ENCODE measurements at places on chromosomes 7 and 10. TPM values are rescaled to one million over a fixed set of nuclear protein-coding genes. Genes with fewer than 3 reads are reported as not detected.
A peak's percentile ranks its signal among the peaks of the same experiment; 100 is the strongest.

DNA sequence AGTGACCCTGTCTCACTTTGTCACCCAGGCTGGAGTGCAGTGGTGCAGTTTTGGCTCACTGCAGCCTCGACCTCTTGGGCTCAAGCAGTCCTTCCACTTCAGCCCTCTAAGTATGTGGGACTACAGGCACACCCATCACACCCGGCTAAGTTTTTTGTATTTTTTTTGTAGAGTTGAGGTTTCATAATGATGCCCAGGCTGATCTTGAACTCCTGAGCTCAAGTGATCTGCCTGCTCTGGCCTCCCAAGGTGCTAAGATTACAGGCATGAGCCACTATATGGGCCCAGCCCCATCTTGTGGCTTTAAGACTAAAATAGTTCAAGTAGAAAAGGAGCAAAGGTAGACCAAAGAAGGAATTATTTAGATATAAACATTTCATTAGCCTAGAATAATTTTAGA, 65.5 kb downstream of the MLLT10 start:
- DNase-seq = no peak

GRCh38 chr10:26269754-26270153, 53.2 kb downstream of the GAD2 start:
- DNase-seq = peak; percentile 67

Gene ASAH2
- 4.4 TPM for total RNA-seq

DNA sequence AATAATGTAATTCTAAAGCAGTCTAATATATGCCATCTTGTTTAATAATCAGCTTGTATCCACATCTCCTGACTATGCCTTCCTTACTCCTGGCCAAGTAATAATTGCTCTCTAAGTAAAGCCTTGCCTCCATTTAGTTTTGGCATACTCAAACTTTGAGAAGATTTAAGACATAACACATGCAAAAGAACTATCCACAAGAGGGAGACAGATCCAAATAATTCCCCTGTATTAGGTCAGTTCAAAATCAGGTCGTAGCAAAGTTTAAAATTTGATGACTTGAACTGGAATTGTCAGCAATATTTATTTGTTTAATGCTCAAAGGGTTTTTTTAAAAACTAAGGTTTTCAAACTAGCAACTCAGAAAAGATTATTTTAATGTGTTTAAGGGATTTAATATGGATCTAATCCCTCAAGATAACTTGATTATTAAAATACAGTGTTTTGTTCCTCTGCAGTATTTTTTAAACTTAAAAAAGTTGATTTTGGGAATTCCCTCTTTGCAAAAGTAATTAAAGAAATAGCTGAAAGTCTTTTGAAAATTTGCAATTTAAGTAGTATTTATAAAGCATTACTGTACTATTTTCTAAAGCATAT, 95.3 kb downstream of the HDAC9 start:
- DNase-seq = no peak

DNA sequence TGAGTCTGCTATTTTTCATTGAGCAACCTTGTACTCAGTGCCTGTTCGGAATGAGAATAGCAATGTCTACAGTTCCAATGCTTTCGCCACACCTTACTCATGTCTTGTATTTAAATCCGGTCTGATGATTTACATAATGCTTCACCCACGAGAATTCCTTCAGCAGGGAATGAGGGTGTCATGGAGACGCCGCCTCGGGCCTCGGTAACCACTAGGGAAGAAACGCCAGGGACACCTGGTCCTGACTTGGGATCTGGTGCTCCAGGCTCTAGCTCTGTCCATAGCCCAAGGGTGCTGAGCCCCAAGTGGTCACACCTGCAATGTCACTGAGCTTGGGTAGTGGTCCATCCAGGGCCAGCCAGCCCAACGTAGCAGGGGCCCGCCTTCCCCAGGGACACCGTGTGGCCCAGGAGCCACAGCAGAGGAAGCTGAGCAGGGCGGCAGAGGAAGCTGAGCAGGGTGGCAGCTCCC, 37.4 kb downstream of the PRKAG2 start:
- no peak for DNase-seq

Gene NACAD
- total RNA-seq = 1.7 TPM

DNA sequence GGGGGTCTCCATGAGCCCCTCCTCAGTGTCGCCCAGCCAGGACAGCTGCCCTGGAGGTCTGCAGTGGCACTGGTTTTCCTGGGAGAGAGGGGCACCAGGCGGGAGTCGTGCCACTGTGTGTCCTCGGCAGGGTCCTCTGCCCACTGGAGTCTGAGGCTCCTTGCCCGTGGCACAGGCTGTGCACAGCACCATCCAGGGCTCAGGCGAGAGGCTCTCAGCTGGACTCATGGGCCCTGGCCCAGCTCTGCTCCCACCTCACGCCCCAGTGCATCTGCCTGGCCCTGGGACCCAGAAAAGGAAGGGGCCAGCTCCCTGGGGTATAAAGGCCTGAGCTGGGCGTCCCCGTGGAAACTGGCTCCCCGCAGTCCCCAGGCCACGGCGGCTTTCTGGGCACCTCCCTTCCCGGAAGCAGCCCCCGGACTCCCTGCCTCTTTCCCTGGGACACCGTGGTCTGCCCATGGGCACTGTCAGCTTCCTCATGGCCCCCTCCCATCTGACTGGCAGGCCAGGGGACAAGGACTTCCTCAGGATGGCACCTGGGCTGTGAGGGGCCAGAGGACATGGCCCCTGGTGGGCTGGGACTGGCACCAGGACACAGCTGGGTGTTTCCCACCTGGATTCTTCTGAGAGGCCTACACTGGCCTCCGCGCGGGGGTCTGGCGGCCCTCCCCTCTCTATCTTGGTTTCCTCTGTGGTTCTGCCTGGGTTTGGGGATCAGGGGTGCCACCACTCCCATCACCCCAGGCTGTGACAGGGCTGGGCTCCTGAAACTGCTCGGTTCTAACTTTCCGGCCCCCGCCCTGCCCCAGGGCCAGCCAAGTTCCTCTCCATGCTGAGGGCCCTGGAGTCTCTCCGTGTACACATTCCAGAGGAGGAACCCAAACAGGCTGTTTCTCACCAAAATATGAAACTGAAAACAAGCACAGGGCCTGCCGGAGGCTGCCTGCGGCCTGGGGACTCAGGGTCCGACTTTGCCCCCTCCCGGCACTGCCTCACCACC, 5.5 kb downstream of the FOXL3 start:
- DNase-seq = peak; percentile 41

Gene ATG9B
- total RNA-seq = 1.7 TPM

Gene NPFFR1
- total RNA-seq = not detected

GRCh38 chr10:9792181-9792580, 1225.5 kb upstream of the CELF2 start:
- DNase-seq = no peak

Gene ZNF117
- 1.7 TPM for total RNA-seq

DNA sequence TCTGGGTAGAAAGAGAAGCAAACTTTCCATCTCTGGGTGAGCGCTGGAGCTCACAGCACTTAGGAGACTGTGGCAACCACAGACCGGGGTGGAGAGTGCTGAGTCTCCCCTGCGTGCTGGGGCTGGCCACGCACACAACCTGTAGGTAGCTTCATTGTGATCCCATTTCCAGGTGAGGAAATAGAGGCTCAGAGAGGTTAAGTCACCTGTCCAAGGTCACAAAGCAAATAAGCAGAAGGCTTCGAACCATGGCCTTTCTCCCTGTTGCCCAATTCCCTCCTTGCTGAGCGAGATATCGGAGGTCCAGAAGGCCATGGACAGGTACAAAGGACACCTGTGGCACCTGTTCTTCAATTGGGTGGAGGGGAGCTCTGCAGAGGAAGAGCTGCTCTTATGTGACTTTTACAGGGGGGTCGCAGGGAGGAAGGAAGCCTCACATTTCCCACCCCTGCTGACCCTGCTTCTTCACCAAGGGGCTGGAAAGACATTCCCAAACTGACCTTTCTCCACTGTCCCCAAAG, 39.4 kb downstream of the ZCCHC24 start:
- no peak for DNase-seq

Gene C10orf105
- 0.18 TPM for total RNA-seq

DNA sequence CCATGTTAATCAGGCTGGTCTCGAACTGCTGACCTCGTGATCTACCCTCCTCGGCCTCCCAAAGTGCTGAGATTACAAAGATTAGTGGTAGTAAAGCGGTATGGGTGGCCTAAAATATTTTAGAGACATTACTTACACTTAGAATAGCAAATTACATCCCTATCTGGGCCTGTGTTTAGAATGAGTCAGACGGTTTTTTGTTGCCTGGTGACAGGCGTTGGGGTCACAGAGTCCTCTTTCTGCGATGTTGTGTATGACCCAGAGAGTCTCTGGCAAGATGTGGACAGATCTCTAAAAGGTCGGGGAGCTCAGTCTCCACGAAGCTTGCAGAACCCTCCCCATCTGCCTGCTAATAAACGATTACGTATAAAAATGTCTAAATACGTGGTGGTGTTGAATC, 39.6 kb upstream of the PRKCQ start:
- no peak for DNase-seq

GRCh38 chr10:48497780-48498770, 106.8 kb downstream of the ARHGAP22 start:
- no peak for DNase-seq

GRCh38 chr10:92873029-92873428, 24.7 kb downstream of the EXOC6 start:
- no peak for DNase-seq

GRCh38 chr7:84245835-84246234, 51.2 kb upstream of the SEMA3A start:
- DNase-seq = no peak

Gene TLX1
- total RNA-seq = 0.11 TPM

DNA sequence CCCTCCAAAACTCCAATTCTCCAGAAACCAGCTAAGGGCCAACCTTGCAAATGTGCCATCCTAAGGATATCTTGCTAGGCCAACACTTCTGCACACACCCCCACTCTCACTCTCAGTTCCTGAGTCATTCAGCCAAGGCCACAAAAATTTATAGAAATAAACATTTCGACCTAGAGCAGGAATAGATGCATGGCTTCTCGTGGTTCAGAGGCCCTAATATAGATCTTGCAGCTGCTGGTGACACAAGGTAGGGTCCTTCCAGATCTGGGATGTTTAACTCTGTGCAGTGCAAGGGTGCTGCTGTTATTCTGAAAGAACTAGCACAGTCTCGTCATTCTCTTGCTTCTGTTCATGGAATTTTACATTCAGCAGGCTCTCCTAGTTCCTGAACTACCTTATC, 369.3 kb downstream of the CALN1 start:
- no peak for DNase-seq

Gene TRPV5
- total RNA-seq = not detected

DNA sequence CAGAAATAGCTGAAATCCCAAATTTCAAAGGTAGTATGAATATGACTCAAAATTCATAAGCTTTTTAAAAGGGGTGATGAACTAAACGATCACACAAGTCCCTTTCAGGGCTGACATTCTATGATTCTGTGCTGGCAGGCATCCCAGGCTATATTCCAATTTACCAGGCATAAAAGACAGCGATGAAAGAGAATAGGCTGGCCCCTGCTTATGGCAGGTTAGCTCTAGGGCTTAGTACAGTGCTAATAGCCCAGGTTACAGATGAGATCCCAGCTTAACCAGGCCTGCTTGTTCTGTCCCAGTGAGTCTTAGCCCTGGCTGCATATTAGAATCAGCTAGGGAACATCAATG, 56.4 kb downstream of the CDHR3 start:
- no peak for DNase-seq

Gene CALN1
- 3.2 TPM for total RNA-seq

Gene AGAP5
- 6.0 TPM for total RNA-seq

DNA sequence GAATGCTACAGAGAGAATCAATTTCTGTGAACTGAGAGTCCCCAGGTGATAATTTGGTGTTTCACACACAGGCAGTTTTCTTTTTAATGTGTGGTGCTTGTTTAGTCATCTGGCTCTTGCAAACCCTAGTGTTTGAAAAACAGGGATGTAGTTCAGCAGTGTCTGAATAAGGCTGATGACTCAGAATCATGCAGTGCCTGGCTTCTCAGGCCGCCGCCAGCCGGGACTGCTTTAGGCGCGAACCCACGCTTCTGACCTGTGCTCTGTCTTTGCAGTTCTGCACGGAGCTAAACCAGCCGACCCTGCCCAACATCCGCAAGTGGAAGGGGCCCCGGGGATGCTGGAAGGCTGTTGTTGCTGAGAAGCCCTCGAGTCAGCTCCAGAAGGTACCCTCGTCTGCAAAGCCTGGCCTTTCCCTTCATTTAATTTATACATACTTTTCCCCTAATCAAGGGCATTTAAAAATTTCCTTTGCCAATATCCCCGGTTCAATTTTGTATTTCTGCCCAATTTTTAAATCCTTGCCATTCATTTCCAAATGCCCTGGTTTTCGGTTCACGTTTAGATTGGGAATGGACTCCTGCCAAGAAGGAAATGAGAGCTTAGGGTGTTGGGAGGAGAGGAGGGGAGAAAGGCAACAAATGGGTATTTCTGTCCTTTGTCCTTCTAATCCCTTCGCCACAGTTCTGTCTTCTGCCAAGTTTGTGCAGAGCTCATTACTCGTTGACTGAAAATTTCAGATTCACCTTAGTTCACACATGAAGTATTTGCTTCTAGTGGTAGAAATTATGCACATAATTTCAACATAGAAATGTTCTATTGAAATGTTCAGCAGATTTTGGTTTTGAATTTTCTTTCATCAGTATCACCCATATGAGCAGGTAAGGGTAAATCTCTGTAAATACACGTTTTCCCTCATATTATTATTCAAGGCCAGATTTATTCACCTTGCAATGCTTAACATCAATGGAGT, 108.5 kb upstream of the ANLN start:
- peak; percentile 74 for DNase-seq

DNA sequence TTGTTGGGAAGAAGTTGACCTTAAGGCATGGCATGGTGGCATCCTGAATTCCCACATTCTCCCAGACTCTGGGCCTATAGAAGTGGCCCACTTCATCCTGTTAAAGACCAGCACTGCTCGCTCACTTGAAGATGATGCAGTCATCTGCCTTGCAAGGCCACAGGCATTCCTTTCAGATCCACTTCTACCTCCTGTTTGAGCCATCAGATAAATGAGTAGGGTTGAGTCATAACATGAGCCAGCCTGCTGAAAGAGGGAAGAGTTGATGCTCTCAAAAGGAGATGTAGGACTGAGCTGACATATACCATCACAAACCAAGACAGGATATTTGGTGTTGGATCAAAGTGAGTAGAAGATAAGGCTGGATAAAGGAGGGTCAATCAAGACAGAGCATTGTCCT, 1.5 kb upstream of the EBLN1 start:
- no peak for DNase-seq

Gene PIK3AP1
- total RNA-seq = 1.2 TPM

GRCh38 chr7:111560773-111561653, 1.3 kb downstream of the IMMP2L start:
- DNase-seq = no peak

- DNase-seq = peak; percentile 93
These were observed 435.8 kb upstream of the MGMT start for GRCh38 chr10:129030996-129031843.

Gene FAM13C
- total RNA-seq = 1.8 TPM

GRCh38 chr7:105496521-105496920, 25.6 kb downstream of the PUS7 start:
- no peak for DNase-seq
